RCC 7860 (cell line): ENCODE measurements at places on chromosomes 12 and 14.

DNA sequence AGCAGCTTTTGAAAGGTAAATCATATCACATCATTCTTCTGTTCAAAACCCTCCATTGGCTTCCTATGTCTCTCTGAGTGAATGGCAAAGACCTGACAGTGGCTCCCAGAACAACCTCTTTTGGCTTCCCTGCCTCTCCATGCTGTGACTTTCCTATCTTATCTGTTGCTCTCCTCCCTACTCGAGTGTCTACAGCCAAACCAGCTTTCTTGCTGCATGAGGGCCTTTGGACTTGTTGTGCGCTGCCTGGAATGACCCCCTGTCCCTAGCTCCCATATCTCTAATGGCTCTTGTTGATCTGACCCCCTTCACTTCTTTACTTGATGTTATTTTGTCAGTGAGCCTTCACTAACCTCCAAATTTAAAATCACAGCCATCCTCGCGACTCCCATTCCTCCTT is 2.5 kb downstream of the SYNE2 start:
- no peak for DNase-seq

DNA sequence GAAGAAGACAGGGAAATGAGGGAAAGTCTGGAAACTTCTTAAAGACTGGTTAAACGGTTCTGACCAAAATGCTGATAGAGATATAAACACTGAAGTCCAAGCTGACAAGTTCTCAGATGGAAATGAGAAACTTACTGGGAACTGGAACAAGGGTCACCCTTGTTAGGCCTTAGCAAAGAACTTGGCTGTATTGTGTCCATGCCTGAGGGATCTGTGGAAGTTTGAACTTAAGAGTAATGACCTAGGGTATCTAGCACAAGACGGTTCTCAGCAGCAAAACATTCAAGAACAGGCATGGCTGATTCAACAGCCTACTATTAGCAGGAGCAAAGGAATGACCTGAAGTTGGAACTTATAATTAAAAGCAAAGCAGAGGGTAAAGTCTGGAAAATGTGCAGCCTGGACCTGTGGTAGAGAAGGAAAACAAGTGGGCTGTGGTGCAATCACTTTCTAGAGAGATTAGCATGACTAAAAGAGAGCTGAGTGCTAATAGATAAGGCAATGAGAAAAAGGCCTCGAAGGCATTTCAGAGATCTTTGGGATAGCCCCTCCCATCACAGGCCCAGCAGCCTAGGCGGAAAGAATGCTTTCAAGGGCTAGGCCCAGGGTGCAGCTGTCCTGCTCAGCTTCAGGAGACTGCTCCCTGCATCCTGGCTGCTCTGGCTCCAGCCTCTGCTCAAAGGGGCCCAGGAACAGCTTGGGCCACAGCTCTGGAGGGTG is 60.3 kb downstream of the ATP2B1 start:
- no peak for DNase-seq

- DNase-seq: no peak
These were observed 96.1 kb downstream of the PPHLN1 start for GRCh38 chr12:42421844-42422779.

- peak; percentile 57 for DNase-seq
These were observed 1.9 kb downstream of the DUSP16 start for GRCh38 chr12:12560587-12561370.

- DNase-seq: no peak
These were observed 32.2 kb downstream of the SYNE3 start for GRCh38 chr14:95484296-95484695.

DNA sequence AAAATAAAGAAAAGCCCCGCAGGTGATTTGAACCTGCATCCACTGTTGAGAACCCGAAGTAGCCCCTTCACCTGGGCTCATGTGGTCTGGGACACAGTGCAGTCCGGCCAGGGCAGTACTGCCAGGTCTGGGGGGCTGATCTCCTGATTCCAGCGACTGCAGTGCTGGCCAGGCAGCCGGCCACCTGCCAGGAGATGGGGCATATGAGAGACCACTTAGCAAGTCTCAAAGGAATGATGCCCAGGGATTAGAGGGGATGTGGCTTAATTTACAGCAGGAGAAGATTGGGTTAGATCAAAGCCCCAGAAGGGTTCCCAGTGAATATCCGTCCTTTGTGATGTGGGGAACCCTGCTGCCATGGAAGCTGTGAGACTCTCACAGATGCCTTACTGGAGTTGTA is 113.3 kb downstream of the PRMT8 start:
- DNase-seq: no peak

- no peak for DNase-seq
These were observed 4.7 kb downstream of the LRIG3 start for GRCh38 chr12:58915634-58916033.
